Stimulated activated CD8-positive, alpha-beta memory T cell treated with anti-CD3 and anti-CD28 coated beads, Interleukin-7, amount 100 ng/mL, for 24 hours (primary cell): ENCODE measurements at places on chromosomes 2 and 18.

DNA sequence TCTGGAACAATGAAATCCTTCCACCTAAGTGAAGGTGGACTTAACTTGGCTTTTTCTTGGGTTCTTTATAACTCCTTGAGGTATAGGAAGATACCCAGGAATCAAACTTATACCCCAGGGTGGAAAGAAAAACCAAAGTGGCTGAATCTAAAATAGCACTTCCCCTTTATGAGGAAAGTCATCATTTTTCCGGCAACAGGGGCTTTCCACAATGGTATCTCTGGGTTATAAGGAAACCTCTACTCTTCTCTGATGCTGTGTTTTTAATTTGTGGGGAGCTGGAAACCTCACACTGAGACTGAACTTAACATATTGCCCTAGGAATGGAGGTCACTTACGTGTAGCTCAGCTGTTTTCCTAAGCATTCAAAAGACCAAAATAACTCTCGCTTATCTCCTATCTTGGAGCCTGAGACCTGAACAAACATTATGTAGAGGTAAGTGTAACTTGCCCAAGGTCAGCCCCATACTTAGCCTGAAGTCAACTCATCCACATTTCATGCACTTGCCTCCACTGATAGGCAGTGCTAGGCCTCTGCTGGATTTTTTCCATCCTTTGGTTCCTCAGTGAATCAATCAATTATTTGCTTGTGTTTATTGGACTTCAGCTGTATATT is 117.9 kb downstream of the SETBP1 start:
- no peak for DNase-seq

DNA sequence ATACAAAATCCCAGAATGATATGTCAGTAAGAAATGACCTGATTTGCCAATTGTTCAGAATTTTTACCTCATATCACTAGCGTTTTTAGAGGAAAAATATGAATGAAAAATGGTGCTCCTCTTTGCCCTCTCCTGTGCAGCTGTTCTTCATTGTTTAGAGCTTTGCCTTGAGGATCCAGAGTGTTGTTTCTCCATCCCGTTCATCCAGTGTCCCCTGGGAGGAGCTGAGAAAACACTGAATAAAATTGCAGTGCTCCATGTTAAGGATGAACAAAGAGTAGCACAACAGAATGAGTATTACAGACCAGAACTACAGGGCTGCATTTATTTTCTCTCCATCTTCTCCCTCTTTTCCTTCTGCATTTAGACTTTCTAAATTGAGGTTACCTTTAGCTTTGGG is 133.1 kb downstream of the ADCYAP1 start:
- DNase-seq = no peak

- no peak for DNase-seq
These were observed 62.1 kb downstream of the PRKCE start for GRCh38 chr2:45713591-45713990.

- DNase-seq = peak; percentile 36
These were observed 63.3 kb upstream of the ALPP start for GRCh38 chr2:232315049-232315922.

- DNase-seq = no peak
These were observed 196.8 kb upstream of the CYRIA start for GRCh38 chr2:16862471-16862870.

- DNase-seq = no peak
These were observed 72.7 kb downstream of the MAP2 start for GRCh38 chr2:209496586-209496982.

DNA sequence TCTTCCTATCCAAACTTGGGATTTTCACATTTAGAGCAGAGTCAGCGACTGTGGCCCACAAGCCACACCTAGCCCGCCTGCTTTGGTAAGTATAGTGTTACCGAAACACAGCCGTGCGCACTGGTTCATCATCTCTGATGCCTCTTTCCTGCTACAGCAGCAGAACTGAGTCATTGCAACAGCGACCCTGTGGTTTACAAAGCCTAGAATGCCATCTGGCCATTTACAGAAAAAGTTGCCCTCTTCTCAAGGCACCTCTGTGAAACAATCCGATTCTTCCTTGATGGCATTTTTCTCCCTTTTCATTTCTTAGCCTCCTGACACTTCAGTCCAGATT is 10.7 kb upstream of the IAH1 start:
- no peak for DNase-seq

DNA sequence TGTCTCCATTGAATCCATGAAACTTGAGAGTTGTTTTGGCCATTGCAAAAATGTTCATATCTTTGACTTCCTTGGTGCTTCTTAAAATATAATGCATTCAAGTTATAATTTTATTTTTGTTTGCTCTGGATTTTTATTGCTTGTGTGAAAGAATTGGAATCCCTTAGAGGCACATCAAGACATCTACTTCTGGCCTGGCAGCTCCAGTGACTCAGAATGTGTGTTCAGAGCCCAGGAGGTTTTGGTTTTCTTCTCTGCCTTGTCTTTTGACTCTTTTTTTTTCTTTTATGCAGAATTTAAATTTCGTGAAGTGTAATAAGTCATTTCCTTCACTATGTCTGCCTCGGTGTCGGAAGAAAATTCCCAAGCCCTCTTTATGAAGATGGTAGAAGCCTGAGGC is 180.2 kb downstream of the LTBP1 start:
- DNase-seq = no peak

- DNase-seq = no peak
These were observed 145.5 kb downstream of the FTCDNL1 start for GRCh38 chr2:199705538-199705937.

DNA sequence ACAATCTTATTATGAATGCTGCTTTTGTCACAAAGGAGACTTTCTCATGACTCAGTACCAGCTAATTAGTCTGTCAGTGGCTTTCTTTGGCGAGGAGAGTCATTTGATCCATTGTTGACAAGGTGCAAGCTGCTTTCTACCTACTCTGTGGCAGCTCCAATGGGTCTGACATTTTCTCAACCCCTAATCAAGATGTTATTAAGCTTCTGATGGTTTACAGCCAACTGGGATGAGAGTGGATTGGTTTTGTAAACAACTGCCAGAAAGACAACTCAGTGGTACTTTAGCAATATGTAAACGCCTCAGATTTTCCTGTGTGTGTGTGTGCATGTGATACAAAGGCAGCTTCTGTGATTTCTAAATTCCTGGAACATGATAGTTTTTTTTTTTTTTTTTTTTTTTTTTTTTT is 8.2 kb upstream of the CLIP4 start:
- no peak for DNase-seq

GRCh38 chr18:22082408-22082807 is 87.0 kb upstream of the GATA6 start:
- no peak for DNase-seq

GRCh38 chr2:96684883-96685576 is 42.5 kb downstream of the FER1L5 start:
- DNase-seq = no peak

DNA sequence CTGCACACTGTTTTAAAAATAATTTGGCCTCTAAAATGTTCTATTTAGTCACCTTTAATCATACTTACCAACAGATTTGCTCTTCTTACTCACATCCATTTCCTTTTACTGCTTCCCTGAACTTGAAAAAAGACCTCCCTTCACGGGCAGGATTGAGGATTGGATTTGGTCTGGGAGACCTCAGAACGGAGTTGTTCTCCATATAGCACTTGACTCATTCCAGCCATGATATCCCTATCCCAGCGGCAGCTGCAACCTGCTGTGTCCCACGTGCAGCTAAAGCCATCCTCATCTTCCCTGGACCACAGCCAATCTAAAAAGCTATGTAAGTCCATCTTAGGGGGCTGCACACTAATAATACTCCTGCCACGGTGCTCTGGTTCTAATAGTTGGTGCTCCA is 97.0 kb upstream of the PTPRM start:
- DNase-seq = no peak

DNA sequence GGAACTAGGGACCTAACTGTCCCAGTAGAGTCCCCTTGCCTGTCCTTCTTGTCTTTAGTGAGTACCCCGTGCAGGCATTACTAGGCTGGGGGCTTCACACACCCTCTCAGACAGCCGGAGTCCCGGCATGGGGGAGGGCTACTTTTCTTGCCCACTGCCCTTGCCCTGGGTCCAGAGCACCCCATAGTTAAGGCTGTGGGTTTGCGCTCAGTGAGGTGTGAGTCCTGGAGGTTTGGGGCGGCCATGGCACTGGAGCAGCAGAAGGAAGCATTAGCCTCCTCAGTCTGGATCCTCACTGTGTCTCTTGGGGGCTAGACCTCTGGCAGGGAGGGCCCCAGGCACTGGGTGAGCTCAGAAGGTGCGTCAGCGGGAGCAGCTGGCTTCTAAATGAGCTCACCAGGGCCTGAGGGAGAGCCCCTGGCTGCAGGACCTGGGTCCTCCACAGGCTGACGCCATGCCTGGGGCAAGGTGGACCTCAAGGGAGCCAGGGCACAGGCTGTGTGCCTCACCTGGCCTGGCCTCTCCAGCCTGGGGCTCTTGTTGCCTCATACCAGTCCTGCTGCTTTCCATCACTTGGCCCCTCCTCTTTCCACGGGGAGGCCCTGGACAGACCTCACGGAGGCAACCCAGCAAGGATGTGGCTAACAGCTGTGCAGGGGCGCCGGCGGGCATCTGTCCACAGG is 27.4 kb downstream of the HS6ST1 start:
- no peak for DNase-seq

DNA sequence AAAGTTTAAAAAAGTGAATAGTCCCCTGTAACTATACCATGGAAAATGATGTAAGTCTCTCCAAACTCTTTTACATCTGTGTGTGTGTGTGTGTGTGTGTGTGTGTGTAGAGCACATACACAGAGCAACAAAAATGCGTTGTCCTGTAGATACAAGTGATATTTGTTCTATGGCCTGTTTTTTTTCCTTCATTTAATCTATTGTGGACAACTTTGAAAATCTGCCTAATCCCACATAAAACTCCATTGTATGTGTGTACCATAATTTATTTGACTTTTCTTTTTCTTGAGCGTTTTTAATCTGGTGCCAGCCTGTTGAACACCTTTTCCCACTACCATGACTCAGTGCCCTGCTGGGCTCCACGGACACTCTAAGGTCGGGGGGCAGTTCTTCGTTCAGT is 52.3 kb upstream of the ELOA2 start:
- no peak for DNase-seq

DNA sequence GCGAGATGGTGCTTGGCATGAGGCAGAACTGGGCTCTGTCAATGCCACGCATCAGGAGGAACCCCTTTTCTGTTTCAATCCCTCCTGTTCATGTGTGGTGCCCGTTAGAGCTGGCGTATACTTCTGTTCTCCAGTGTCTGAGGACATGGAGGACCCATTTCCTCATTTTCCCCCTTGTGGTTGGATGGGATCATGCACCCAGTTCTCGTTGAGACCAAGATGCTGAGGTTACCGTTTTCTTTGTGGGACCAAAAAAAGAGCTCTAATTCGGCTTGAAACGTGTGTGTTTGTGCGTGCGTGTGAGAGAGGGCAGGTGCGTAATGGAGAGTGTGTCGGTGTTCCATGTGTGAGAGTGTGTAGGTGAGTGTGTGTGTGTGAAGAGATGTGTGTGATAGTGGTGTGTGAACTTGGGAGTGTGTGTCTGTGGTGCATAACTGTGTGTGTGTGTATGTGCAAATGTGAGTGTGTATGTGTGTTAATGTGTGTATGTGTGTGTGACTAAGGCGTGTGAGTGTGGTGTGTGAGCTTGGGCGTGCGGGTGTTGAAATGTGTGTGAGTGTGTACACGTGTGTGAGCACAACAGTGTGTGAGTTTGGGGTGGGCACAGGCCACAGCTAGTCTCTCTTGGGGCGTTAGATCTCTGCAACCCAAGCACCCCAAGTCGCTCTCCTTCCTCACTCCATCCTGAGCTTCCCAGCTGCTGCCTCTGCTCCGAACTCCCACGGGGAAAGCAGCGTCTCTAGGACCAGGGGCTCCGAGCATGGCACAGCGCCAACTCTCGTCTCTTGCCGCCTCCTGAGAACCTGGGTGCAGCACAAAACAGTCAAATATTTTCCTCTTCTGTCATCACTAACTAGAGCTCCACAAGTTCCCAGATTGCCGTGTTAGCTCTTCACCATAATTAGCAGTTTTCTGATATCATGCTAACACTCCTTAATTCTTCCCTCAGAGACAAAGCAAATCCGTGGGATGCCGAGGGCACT is 75.8 kb downstream of the LONRF2 start:
- no peak for DNase-seq

DNA sequence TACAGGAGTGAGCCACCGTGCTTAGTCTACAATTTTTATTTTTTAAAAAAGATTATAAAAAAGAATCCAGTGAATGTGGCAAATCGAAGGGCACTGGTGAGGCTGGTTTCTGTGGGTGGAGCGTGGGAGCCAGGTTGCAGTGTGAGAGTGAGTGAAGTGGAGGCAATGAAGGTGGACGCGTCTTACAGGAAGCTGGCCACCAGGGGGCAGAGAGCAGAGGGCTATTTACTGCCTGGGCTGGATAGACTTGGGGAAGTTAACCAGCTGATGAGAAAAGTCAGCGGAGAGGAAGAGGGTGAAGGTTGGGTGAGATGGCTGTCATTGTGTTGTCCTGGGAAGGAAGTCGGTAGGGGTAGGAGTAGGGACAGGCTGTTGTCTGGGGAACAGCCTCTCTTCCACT is 6.8 kb downstream of the SCTR start:
- DNase-seq = peak; percentile 16

GRCh38 chr2:40384714-40385113 is 67.2 kb downstream of the SLC8A1 start:
- no peak for DNase-seq

DNA sequence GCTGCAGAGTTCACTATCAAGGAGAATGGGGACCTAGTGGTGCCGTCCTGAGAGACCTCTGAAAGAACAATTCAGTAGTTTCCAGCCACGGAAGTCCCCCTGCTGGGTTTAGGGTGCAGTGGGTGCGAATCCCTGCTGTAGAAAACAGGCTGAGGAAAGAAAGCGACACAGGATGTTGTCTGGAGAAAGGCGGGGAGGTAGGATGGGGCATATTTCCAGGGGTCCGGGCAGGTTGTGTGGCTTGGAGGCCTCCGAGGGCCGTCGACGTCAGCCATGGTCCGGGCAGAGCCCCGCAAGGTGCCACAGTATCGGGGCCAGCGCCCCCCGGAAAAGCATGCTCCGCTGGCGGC is 807 bp upstream of the CREB1 start:
- DNase-seq = no peak

GRCh38 chr2:207763303-207763917 is 6.3 kb downstream of the FZD5 start:
- DNase-seq = no peak

DNA sequence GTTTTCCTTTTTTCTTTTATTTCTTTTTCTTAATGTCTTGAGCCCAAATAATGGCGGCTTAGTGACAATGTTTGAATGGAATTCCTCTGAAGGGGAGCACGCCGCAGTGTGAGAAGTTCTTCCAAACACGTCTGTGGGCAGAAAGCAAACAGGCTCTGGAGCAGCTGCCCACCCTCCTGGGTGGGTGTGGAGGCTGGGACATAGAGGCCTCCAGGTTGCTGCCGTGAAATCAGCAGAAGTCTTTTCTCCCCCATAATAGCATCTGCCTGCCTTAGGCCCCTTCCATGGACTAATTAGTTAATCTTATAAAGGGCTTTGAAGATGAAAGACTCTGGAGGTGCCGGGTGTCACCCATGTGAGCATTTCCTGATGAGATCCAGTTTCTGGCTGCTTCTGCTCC is 213.9 kb downstream of the SH3RF3 start:
- no peak for DNase-seq
